NCI-H1105 (cell line): ENCODE measurements at places on chromosomes 4 and X.

- no peak for DNase-seq
Measured at GRCh38 chr4:128358913-128359279, 71.3 kb upstream of the PGRMC2 start.

GRCh38 chr4:7595934-7596461 lies 161.3 kb upstream of the PSAPL1 start:
- DNase-seq = no peak

- no peak for DNase-seq
Measured at GRCh38 chr4:98610431-98610830, 48.0 kb downstream of the TSPAN5 start.

- DNase-seq = no peak
Measured at GRCh38 chrX:117455787-117456186, 660.8 kb downstream of the KLHL13 start.
